ENCODE measurements at places on chromosomes 16 and 17.

DNA sequence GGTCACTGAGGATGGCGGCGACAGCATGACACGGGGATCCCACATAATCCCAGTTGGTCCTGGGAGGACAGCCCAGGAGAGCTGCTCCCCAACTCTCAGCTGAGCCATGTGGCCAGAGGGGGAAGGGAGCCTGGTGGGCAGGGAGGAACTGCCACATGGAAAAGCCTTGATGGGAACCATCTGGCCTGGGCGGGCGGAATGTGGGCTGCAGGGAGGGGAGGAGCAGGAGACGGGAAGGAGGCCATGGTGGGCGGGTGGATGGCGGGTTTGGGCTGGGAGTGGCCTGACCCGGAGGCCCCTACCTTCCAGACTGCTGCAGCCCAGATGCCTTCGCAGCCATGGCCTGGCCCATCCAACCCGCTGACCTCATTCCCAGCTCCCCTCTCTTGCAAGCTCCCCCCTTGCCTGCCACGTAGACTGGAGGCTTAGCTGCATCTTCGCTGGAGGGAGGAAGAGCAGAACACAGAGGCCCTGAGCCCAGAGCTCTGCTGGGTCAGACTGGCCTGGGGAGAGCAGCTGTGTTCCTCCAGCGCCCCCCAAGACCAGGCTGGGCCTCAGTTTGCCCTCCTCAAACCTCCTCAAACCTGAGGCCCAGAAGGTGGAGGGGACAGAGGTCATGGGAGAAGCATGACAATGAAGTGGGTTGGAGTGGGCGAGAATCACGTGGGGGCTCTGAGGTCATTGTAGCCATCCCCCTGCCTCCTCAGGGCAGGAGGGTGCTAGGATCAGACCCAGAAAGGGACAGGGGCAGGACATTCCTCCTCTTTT lies 8.2 kb upstream of the COL1A1 start:
- DNase-seq, result peak; percentile 76

DNA sequence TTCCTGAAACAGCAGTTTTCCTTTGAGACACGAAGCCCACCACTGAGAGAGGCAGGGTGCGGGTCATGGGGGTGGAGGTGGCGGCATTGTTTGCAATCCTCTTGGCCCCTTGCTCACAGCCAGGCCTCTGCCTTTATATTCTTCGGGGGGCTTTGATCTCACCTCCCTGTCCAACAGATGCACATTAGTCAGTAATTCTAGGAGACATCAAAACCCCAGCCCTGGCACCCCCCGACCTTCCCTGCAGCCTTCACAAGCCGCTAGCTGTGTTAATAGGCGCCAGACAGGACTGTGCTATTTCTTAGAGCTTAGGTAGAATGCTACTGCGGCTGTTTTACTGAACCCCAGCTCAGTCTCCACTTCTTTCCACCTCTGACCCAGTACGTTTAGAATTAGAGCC lies 212.6 kb downstream of the RBFOX1 start:
- peak; percentile 4 for DNase-seq

- no peak for DNase-seq
These were observed 4.6 kb downstream of the KRT34 start for GRCh38 chr17:41377546-41377945.

DNA sequence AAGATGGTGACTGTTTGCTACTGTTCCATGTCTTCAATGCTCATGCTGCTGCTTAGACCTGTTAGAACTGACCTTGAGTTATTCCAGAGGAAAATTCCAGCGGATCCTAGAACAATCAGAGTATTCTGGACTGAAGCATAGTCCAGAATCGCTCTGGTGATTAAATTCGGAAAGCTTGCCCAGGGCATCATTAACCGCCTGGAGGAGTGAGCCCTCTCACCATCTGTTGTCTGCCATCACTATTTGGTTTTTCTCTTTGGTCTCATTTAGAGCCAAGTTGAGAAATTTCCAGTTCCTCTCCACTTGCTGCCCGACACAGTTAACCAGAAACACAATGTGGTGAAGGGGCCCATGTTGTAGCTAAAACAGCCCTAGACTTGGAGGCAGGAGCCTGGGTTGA lies 104.1 kb downstream of the BMERB1 start:
- no peak for DNase-seq

GRCh38 chr17:74608511-74608910 lies 15.0 kb downstream of the CD300E start:
- DNase-seq, result no peak

- no peak for DNase-seq
These were observed 11.1 kb upstream of the CLEC18A start for GRCh38 chr16:69939821-69940585.

- no peak for DNase-seq
These were observed 4.9 kb downstream of the JMJD6 start for GRCh38 chr17:76721463-76721862.

DNA sequence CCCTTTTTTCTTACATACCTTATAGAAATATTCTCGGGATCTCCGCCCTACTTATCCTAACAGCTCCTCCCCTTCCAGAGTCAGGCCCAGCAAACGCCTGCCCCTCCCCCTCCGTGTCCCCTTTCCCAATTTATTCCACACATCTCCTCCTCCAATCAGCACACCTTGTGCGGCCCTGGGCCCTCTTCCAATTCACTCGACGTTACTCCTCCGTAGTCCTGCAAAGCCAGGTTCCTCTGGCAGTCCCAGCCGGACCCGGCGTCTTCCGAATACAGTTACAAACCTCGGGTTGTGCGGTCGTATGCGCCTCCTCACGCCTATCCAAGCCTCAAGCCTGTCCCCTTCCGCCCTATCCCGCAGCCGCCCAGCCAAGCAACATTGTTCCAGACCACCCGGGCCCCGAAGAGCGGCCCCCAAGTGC lies 677 bp downstream of the CBX1 start:
- DNase-seq, result no peak

DNA sequence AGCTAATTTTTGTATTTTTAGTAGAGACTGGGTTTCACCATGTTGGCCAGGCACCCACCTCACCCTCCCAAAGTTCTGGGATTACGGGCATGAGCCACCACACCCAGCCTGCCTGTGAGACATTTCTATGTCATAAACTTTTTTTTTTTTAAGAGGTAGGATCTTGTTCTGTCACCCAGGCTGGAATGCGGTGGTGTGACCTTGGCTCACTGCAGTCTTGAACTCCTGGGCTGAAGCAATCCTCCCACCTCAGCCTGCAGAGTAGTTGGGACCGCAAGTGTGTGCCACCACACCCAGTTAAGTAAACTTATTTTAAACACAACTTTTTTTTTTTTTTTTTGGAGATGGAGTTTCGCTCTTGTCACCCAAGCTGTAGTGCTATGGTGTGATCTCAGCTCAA lies 47.2 kb downstream of the SCNN1G start:
- no peak for DNase-seq

- DNase-seq, result no peak
These were observed 790 bp downstream of the BCKDK start for GRCh38 chr16:31108794-31109558.
